ENCODE measurements at places on chromosomes 4 and X.

DNA sequence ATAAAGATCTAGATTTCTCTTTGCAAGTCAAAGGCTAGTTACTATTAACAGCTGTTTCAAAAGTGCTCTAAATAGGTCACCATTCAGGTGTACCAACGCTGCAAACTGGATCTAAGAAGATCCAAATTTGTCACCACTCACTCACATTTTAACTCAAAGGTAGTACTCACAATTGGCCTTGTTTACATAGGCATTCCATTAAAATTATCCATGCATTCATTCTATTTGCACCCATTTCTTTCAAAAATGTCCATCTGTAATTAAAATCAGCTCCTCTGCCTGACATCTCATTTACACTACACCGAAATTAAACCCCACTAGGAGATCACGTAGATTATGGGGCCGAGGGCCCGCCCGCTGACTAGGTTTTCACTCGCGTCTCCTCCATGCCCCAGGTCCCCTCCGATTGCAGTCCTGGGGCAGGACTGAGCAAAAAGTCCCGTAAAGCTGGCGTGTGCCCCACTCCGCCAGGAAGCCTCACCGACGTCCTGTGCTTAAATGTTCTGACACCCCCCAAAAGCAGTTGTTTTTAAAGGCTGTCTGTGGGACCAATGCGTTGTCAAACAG is 1.3 kb upstream of the ING2 start:
- no peak for DNase-seq

DNA sequence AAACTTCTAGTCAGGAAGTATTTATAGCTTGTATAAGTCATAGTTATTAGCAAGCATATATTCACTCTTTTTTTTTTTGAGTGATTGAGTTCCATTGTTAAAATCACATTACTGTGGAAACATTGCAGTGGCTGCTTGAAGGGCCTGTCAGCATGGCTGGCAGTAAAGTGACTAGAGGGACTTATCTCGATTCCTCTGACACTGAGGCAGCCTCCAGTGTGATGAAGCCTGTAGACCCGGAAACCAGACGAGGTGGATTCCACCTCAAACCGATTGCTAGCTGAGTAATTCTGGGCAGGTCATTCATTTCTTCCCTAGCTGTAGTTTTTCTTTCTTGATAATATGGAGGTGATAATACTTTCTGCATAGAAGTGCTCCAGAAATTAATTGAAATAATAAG is 4.7 kb downstream of the FAM149A start:
- no peak for DNase-seq

DNA sequence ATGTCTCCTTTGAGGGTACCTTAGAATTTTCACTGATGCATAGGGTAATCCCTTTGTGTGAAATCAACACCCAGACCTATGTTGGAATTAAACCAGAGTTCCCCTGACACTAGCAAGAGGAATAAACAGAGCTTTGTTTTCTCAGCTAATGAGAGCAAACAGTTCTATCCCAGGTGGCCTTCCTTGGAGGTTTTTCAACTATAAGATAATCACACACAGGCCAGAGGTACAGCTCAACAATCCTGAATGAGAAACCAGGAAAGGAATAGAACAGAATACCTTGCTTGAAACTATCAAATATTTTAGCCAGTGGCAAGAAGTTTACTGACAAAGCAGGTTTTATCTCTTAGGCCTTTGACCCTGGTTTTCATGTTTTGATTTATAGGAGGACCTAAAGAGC is 100.2 kb downstream of the OTC start:
- DNase-seq, result no peak

DNA sequence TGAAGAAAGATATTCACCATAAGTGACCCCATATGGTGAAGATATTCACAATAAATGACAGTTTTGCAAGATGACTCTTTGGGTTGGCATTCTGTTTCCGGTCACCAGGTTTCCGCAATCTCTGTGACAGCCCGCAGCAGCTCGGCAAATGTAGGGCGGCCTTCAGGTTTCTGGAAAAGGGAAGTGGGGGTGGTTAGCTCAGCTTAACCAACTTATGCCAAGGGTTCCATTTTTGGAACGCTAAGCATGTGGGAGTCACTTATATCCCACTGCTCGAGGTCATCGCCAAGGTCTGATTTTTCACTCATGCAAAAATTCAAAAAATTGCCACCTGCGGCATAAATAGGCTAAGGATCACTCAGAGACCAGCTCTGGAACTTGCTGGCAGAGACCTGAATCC is 51.0 kb downstream of the NIPAL1 start:
- no peak for DNase-seq

- DNase-seq, result no peak
Measured at GRCh38 chr4:48295116-48295515, 25.5 kb upstream of the TEC start.

- no peak for DNase-seq
Measured at GRCh38 chrX:104104676-104105075, 7.6 kb upstream of the ZCCHC18 start.

DNA sequence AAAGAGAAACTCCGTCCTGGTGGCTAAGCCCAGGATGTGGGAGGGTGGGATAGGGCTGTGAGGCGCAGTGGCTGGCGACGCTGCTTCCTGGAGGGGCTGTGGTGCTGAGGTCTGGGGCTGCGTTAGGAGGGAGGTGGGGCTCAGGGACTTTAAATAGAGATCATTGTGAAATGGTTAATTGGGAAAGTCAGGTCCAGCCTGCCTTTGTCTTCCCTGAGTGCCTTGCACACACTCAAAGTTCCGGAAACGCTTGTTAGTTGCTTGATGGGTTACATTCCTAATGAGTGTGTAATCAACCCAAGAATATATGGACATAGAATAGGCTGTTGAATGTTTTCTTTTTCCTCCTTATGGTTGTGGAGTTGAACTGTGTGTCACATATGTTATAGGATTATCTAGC is 55.7 kb upstream of the CLDN34 start:
- DNase-seq, result no peak

DNA sequence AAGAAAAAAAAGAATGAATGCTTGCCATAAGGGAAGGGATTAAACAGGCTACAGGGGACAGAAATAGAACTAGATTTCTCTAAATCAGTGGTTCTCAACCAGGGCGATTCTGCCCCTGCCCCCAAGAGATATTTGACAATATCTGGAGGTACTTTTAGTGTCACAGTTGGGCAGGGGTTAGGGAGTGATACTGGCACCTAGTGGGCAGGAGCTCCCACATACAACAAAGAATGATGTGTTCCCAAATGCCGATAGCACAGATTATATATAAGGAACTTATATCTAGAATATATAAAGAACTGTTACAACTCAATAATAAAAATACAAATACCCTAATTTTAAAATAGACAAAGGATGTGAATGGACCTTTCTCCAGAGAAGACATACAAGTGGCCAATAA is 14.7 kb downstream of the S100G start:
- DNase-seq, result no peak

DNA sequence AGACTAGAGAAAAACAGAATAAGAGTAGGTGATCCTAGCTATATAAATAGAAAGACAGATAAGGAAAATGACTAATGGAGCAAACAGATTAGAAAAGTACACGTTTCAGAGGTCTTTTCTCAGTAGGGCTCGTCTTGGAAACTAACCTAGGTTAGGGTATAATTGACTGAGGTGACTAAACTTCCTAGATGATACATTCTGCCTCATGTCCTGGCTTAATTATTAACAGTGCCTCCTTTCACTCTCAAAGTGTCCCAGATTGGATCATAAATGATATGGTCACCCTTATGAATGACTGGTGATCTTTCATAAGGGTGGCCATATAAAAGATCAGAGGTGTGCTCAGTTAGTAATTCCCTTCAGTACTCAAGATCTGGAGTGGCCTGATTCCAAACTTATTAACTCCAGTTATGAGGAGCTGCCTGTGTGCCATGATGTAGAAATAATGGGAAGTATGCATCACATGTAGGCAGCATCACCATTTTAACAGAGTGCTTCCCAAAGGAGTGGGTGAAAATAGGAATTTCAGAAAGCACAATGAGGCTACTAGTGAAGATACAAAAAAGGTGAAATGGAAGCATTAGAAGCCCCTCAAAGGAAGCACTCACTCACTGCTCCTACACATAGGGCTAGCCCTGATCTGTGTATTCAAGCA is 14.7 kb upstream of the GRIA3 start:
- DNase-seq, result no peak

DNA sequence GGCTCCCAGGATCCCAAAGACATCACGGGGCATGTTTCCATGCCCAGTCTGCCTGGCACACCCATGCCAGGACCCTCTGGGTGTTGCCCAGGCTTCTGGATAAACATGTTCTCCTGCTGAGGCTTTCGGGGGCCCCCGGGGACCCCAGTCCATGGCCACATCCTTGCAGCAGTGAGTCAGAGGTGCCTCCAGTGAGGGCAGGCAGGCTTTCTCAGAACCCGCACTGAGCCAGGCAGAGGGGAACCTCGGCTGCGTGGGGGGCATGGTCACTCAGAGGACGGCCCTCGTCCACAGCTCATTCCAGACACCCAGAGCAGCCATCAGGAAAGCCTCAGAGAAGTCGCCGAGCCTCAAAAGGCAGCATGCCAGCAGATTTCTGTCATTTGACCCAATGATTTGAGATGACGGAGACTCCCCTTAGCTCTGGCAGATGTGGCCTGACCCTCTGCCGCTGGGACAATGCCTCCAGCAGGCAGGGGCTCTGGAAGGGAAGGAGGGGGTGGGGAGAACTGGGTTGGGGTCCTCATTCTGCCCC is 54.8 kb downstream of the PPP2R2C start:
- DNase-seq, result no peak
